ENCODE measurements at places on chromosomes 1 and 21.

DNA sequence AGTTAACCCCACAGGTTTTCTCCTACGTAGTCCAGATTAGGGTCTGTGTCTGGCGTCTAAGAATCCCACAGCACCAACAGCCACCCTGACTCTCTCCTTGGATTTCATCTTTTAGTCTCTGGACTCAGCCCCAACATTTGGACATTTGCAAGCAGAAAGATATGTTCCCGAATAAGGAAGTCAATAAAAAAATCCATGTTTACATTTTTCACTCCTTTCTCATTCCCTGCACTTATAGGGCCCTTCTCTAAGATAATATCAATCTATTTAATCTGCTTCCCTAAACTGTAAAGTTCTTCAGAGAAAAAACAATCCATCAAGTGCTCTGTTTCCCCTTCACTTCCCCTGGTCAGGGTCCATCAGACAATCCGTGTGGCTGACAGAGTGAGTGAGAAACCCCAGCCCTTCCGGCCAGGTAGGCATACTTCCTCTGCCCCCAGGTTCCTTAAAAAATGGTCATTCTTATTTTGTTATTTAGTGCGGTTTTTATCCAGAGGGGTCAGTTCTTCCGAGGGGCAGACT is 105.9 kb upstream of the CDC42BPA start:
- DNase-seq: no peak

DNA sequence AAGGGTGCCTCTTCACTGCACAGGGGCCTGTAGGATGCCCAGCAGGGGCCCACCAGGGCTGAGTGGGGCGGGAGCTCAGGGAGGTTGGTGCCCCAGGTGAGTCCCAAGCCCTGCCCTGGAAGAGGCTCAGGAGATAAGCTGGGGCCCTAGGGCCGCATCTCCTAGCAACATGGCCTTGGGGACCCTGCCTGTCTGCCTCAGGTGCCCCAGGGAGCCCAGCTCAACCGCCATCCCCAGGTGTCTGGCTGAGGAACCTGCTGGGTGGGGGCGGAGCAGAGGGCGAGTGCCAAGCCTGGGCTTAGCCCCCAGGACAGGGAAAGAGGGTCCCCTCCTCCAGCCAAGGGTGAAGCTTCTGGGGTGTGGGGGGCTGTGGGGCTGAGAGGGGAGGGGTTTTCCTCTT is 54.8 kb downstream of the FOXO6 start:
- DNase-seq: no peak

DNA sequence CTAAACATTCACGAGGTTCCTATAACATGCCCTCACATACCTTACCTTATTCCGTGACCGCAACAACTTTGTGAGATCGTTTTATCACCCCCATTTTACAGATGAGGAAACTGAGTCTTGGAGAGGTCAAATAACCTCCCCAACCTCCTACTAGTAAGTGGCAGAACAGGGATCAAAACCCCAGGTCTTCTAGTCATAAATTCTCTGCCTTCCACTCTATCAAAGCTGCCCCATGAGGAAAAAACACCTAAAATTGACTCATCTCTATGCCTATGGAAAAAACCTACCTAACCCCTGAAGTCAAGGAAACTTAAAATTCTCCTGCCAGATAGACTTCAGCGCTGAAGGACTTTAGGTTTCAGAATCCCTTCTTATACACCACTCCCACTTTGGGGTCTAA is 69.5 kb upstream of the ERRFI1 start:
- DNase-seq: no peak

GRCh38 chr1:98672189-98672588 is 10.7 kb downstream of the SNX7 start:
- DNase-seq: peak; percentile 29

Data from NCI-H446 (cell line).